HT1080 (cell line): ENCODE measurements at places on chromosomes 7 and 10. TPM values are rescaled to one million over a fixed set of nuclear protein-coding genes. Genes with fewer than 3 reads are reported as not detected.

CTAGE8 gene
- total RNA-seq, result not detected in 2 replicates

- no peak for DNase-seq
These were observed 29.8 kb downstream of the CDK1 start for GRCh38 chr10:60808036-60808435.

DNA sequence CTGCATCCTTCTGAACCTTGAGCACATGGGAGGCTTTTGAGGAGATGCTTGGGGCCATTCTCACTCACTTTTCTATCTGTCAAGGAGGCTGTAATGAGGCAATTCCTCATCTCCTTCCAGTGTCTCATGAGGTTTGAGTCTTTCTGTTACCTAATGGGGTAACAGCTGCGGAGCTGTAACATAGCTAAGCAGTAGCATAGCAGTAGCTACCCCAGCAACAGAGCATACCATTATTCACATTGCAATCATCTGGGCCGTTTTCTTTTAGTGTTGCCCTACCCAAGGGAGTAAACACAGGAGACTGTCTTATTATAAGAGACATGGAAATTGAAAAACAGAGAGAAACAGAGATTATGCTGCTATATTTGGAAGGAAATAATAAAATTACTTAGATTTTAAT lies 68.7 kb downstream of the AKR1D1 start:
- DNase-seq, result no peak

GRCh38 chr10:97926055-97926454 lies 76.4 kb downstream of the GOLGA7B start:
- DNase-seq, result no peak

FAM185A gene
- 6.9 and 8.2 TPM in 2 replicates for total RNA-seq

GRCh38 chr10:110615057-110615747 lies 28.9 kb upstream of the RBM20 start:
- DNase-seq, result no peak

GRCh38 chr7:30842542-30843451 lies 68.9 kb upstream of the AQP1 start:
- DNase-seq, result no peak

CLCN1 gene
- total RNA-seq, result not detected in 2 replicates

- DNase-seq, result no peak
These were observed 163.7 kb upstream of the CDC14C start for GRCh38 chr7:48760528-48761265.

DNA sequence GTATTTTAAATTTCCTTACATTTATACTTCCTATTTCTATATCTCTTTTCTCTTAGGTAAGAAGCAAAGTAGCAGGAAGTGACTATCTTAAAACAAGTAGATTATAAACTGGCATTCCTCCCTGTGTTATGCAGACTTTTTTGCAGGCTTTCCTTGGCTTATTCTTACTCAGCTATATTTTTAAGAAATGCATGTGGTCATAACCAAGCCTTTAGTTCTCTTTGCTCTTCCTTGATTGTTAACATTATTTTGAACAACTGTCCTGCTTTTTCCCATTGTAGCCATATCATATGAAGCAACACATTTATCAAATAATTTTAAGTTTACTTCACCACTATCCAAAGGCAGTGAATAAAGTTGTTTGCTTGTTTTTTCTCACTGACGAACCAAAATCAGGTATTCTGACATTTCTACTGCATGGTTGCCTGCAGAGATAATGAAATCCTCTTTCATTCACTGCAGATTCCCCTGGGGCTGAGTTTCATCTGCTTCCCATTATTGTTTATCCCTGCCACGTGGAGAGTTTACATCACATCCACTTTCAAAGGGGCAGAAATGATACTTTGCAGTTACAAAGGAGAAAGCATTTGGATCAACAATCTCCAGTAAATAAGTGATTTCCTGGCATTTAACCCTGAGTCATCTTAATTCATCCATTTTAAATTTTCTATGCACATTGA lies 389.9 kb upstream of the SEMA3C start:
- no peak for DNase-seq

ASB10 gene
- not detected in 2 replicates for total RNA-seq

DNA sequence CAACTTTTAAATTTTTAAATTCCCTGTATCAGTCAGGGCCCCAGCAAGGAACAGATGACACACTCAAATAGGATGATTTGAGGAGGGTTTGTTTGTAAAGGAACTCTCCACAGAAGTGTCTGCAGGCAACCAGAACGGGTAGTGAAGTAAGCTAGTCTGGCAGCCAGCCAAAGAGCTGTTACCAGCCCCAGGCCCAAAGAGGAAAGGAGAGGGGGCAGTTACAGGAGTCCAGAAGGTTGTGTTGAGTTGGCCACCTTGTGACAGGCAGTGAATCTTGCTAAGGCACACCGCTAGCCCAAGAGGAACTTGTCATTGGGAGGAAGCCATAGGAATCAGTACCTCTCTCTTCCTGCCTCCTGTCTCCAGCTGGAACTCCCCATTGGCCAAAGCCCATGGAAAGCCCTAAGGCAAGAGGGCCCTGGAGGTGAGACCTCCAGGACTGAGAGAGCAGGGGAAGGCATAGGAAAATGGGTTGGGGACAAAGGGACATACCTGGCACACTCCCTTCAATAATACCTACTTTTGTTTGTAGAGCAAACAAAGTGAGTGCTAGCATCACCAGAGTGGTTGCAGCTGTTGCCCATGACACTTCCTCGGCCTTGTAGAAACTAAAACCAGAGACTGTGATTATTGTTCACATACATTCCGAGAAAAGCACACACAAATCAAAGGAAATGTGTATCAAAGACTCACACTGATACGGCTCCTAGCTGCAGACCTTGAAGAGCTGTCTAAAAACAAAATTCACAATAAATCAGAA lies 25.4 kb upstream of the GATAD1 start:
- no peak for DNase-seq

DNA sequence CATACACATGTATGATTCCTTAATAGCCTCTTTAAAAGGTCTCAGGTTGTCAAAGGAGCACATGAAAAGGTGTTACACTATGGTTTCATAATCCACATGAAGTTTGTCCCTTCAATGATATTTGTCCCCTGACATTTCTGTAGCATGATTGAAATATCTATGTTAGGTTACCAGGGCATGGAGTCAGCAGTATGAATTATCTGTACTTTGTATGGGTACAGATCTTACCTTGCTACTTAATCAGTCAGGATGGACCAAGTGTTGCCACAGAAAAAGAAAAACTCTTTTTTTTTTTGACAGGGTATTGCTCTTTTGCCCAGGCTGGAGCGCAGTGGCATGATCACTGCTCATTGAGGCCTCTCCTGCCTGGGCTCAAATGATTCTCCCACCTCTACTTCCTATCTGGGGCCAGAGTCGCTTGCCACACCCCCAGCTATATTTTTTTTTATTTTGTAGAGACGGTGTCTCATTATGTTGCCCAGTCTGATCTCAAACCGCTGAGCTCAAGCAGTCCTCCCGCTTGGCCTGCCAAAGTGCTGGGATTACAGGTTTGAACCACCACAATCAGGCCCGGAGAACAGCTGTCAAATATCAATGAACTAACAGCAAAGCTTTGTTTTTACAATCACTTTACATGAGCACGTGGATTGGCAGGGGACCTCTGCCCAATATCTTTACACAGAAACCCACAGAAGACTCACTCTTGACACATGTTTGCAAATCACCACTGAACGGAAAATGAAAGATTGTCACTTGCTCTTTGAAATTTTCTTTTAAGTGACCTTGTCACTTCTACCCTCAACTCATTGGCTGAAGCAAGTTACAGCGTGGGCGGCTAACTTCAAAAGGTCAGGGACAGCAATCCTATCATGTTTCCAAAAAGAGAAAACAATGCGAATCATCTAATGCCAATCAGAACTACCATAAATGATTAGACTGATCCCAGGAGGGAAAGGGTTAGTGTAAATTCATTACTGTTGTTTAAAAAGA lies 140.2 kb downstream of the PRKG1 start:
- DNase-seq, result no peak

HOXA1 gene
- total RNA-seq, result 1.3 and 1.6 TPM in 2 replicates

- no peak for DNase-seq
These were observed 951.5 kb upstream of the C7orf33 start for GRCh38 chr7:147639037-147639436.

GRCh38 chr10:101485681-101486554 lies 102.1 kb downstream of the POLL start:
- DNase-seq, result no peak

TSPAN12 gene
- total RNA-seq, result 5.9 and 7.4 TPM in 2 replicates

MMP21 gene
- total RNA-seq, result not detected in 2 replicates

GRCh38 chr10:69662901-69663300 lies 32.9 kb downstream of the FAM241B start:
- no peak for DNase-seq

PRXL2A gene
- total RNA-seq, result 0.07 and 0.39 TPM in 2 replicates

NRCAM gene
- total RNA-seq, result 8.1 and 14.6 TPM in 2 replicates

DNA sequence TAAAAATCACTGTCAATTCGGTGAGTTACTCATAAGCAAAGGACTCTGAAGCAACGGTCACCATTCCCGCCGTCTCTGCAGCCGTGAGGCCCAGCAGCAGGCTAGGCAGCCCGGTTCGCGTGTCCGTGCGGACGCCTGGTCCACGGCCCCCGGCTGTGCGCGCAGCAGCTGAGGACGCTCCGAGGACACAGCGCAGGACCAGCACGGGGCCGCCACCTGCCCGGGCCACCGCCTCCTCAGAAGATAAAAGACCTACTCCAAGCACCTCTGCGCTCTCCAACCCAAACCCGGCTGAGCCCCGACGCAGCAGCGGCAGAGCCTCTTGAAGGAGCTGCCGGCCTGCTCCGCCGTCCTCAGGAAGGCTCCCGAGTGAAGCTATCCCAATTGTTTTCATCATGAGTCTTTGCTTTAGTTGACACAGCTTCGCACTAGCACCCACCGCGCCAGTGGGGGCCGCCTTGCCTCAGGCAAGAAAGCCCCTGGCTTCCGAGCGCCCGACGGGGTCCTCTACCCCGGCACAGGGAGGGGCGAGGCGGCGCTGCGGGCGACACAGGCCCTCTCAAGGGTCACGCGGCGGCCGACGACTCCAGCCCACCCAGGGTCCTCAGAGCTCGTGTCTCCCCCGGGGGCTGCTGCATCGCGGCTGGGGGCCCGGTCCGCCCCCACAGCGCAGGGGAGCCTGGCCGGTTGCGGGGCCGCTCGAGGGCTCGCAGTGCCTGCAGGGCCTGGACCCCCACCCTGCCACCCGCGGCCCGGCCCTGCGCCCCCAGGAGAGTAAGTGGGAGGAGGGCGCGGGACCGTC lies 16.9 kb upstream of the GPR146 start:
- DNase-seq, result no peak

- no peak for DNase-seq
These were observed 370.2 kb downstream of the ARL4A start for GRCh38 chr7:13057462-13058200.

ARHGEF35 gene
- total RNA-seq, result 0.11 TPM in 1 of 2 replicates, not detected in the other

DNA sequence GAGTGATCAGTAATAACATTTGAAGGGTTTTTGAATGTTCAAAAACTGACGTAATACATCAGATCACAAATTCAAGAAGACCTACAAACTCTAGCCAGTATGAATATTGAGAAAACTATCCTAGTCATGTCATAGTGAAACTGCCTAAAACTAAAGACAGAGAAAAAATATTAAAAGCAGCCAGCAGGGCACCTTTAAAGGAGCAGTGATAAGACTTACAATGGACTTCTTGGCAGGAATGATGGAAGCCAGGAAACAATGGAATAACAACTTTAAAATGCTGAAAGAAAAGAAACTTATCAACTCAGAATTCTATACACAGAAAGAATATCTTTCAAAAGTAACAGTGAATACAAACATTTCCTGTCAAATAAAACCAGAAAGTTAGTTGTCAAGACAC lies 78.3 kb upstream of the CTBP2 start:
- no peak for DNase-seq

DNA sequence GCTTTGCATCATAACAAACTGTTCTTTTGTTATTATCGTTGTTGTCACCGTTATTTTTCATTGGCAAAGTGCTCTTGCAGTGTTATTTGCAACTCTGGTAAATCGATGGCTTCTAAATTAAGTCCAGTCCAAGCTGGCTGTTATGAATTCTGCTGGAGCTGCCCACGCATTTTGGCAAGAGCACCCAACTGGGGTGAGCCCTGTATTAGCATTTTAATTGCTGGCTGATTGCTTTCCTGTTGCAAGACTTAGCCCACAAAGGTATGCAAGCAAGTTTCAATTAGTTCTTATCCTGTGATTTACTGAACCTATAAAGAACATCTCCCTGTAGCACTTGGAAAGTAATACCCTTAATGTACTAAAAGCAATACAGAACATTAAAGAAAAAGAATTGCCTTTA lies 226.8 kb downstream of the ACTR3B start:
- DNase-seq, result no peak

GRCh38 chr10:75358835-75359421 lies 42.6 kb downstream of the ZNF503 start:
- DNase-seq, result peak; percentile 68

- no peak for DNase-seq
These were observed 2.5 kb upstream of the MUC3A start for GRCh38 chr7:100946766-100947365.

PSD gene
- total RNA-seq, result 1.3 TPM in 1 of 2 replicates, not detected in the other

DNA sequence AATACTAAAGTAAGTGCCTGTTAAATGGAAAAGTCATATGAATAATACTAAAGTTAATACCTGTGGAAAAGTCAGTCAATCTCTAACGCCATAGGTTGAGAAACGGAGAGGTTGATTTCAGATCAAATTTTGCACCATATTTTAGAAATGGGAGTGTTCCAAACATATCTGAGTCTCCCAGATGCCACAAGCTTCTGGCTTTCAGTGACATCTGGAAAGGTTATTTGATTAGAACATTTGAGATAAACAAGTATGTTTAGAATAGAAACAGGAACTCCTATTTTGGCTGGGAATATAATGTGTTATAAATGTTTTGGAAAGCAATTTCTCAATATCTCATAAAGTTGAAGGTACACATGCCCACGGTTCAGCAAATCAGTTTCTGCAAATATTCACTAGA lies 5.8 kb downstream of the MACC1 start:
- no peak for DNase-seq

DNA sequence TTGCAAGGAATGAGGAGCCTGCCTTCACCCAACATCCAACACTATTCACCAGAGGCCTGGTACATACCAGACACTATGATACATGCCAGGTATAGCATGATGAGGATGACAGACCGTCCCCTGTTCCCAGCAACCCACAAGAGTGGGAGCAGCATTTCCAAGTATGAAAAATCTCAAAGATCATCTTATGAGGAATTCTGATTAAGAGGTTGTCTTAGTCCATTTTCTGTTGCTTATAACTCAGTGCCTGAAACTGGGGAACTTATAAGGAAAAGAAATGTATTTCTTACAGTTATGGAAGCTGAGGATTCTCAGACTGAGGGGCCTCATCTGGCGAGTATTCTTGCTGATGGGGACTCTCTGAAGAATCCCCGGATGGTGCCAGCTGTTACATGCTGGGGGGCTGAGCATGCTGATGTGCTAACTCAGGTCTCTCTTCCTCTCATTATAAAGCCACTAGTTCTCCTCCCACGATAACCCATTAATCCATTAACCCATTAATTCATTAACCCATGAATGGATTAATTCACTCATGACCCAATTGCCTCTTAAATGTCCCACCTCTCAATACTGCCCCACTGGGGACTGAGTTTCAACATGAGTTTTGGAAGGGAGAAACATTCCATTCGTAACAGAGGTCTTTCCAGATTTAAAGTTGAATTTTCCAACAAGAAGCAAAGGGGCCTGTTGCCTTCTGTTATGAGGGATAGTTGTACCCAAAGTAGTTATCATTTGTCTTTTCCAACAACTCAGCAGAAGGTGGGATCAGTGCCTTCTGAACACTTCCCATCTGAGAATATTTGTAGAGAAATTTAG lies 173.9 kb downstream of the HERPUD2 start:
- DNase-seq, result no peak

GRCh38 chr10:6269953-6270867 lies 67.5 kb downstream of the PFKFB3 start:
- peak; percentile 84 for DNase-seq

COL26A1 gene
- 0.02 TPM in 1 of 2 replicates, not detected in the other for total RNA-seq

ATP5F1C gene
- 461 and 469 TPM in 2 replicates for total RNA-seq
